A673 (cell line): ENCODE measurements at places on chromosomes 4 and X.
A peak's percentile ranks its signal among the peaks of the same experiment; 100 is the strongest.

- no peak for DNase-seq
Observed at GRCh38 chr4:80790152-80790551, 240.4 kb upstream of the BMP3 start.

- peak; percentile 41 for DNase-seq
Observed at GRCh38 chrX:154603438-154604430, 15.3 kb downstream of the CTAG1B start.

GRCh38 chr4:99161373-99162099, 17.4 kb upstream of the ADH4 start:
- DNase-seq = no peak

DNA sequence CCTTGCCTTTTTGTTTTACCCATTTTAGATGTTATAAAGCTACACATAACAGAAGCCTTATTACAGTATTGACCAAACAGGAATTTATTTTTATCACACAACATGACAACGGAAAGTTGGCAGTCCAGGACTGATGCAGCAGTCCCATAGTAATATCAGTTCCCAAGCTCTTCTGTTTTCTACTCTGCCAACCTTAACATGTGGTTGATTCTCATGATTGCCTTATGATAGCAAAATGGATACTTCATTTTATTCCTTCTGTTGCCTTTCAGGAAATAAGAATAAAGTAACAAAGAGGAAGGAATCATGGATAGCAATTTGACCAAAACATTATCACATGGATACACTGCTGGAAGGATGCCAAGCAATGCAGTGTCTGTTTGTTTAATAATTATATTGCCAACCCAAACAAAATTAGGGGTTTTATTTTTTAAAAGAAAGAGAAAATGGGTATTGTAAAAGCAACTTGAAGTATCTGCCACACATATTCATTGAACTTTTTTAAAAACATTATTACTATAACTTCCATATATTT, 275.7 kb downstream of the STPG2 start:
- no peak for DNase-seq

DNA sequence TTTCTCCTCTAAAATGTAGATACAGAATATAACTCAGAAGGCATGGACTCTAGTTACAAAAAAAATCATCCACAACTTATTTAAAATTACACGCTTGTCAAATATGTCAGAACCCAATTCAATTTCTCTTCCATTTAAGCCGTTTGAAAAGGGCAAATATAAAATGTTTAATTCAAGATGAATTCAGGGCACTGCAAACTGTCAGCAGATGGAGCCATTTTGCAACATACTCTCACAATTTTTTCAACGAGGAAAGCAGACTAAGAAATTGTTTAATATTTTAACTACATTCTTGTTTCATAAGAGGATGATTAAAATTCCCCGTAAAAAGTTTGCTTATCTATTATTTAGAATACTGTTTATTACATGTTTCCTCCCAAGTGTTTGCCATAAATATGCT, 321.3 kb upstream of the CPXCR1 start:
- peak; percentile 0 for DNase-seq

- peak; percentile 77 for DNase-seq
Observed at GRCh38 chrX:129925305-129926092, 19.5 kb downstream of the UTP14A start.

GRCh38 chr4:63922146-63922545, 487.1 kb downstream of the TECRL start:
- no peak for DNase-seq

GRCh38 chr4:3648195-3648594, 116.0 kb upstream of the LRPAP1 start:
- DNase-seq = no peak

GRCh38 chr4:66769441-66769840, 775.9 kb downstream of the CENPC start:
- no peak for DNase-seq

DNA sequence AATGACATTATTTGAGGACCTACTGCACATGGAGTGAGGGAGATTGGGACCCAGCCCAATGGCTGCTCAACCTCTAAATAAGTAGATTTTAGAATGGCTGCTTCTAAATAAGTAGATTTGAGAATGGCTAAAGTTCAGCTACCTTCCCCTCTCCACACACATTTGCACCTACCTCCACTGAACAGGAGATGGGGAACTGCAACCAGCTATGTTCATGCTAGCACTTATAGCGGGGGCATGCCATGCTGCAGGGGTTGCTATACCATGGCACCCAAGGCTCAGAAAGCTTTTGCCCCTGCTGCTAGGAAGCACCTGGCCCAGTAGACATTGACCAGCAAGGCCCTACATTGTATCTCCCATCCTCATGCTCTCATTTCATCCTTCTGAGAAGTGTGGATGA, 70.2 kb upstream of the MAOA start:
- DNase-seq = no peak

DNA sequence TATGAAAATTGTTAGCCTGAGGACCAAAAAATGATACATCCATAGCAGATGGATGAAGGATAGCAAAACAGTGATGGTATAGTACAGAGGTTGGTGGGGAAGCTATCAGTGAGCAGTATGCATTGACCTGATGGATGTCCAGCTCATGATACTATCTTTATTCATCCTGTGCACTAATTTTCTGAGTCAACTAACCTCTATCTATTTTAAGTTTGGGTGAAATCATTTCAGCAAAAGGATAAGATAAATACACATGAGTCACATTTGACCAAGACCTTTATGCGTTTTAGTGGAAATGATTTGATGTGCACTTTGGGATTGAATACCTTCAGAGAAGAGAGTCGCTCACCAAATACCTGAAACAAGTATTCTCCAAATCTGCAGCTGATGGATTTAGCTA, 351.0 kb upstream of the NR3C2 start:
- no peak for DNase-seq

DNA sequence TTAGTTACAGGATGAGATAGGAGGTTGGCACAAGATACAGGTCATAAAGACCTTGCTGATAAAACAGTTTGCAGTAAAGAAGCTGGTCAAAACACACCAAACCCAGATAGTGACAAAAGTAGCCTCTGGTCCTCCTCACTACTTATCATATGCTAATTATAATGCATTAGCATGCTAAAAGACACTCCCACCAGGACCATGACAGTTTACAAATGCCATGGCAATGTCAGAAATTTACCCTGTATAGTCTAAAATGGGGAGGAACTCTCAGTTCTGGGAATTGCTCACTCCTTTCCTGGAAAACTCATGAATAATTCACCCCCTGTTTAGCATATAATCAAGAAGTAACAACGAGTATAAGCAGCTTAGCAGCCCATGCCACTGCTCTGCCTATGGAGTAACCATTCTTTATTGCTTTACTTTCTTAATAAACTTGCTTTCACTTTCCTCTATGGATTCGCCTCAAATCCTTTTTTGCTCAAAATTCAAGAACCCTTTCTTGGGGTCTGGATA, 1254.4 kb downstream of the PCDH7 start:
- DNase-seq = peak; percentile 24

DNA sequence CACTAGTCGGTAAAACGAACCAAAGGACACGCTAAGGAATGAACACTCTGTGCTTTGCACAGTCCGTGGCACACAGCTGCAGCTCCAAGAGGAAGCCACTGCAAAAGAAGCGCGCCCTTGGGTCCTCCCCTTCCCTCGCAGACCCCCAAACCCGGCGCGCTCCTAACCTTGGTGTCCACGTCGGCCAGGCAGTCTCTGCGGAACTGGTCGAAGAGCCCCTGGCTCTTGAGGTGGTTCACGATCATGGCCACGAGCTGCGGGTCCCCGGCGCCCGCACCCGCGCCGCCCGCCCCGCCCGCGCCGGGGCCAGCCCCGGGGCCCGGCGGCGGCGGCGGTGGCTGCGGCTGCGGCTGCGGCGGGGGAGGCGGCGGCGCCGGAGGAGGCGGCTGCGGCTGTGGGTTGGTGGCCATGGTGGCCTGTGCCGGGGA, 333 bp downstream of the BOD1L1 start:
- peak; percentile 35 for DNase-seq

- no peak for DNase-seq
Observed at GRCh38 chr4:78606530-78607095, 55.0 kb downstream of the ANXA3 start.

GRCh38 chr4:160847228-160847627, 1316.6 kb downstream of the FSTL5 start:
- no peak for DNase-seq

DNA sequence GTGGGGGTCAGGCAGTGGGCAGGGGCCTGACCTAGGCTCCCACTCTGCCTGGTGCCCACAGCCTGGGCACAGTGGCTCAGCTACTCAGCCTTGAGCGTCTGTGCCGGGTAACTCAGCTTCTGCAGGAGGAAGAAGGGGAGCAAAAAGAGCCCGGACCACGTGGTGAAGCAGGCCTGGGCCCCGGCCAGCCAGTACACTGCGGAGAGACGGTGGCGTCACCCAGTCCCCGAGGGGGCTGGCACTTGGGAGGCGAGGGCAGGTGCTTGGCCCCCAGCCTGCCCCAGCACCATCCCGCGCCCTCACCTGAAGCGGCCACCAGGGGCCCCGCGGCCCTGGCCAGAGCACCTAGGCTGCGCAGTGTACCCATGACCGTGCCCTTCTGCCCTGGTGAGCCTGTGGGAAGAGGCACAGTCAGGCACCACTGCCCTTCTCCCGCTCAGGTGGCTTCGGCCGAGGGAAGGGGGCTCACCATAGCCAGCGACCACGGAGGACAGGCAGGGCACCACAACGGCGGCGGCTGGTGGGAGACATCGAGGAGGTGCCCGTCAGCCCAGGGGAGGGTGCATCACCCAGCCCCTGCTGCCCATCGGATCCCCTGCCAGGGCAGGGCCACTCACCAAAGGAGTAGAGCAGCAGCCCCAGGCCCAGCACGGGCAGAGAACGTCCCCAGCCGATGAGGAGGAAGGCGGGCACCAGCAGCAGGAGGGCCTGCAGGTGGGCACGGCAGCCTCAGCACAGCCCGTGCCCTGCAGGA, 32.3 kb downstream of the NOP14 start:
- DNase-seq = no peak
